Kidney (tissue), 22 donors: ENCODE measurements at places on chromosomes 13 and 19. TPM values are rescaled to one million over a fixed set of nuclear protein-coding genes. Genes with fewer than 3 reads are reported as not detected.

Gene PDX1
- total RNA-seq, result not detected

Gene EFNA2
- total RNA-seq, result not detected

- no peaks in the 10 kb centered on the region for H3K36me3 ChIP-seq
- H3K4me1 ChIP-seq, result no peaks in the 10 kb centered on the region
- no peak overlapping the region for H3K27ac ChIP-seq
- no peaks in the 10 kb centered on the region for H3K27me3 ChIP-seq
- DNase-seq, result no peak
- no peak overlapping the region for H3K4me3 ChIP-seq
Measured at GRCh38 chr13:93413972-93414717, 187.5 kb downstream of the GPC6 start.

GRCh38 chr13:32852526-32852925 is 163.7 kb upstream of the KL start:
- no peaks in the 10 kb centered on the region for H3K27me3 ChIP-seq
- no peak for DNase-seq
- H3K36me3 ChIP-seq, result no peaks in the 10 kb centered on the region
- H3K4me3 ChIP-seq, result no peak overlapping the region
- H3K27ac ChIP-seq, result no peak overlapping the region
- no peaks in the 10 kb centered on the region for H3K4me1 ChIP-seq

GRCh38 chr19:56309511-56310185 is 5.0 kb downstream of the ZSCAN5A start:
- no peak for DNase-seq
- peaks cover 10% of the 10 kb centered on the region for H3K36me3 ChIP-seq
- H3K4me3 ChIP-seq, result no peak overlapping the region
- no peak overlapping the region for H3K27ac ChIP-seq
- H3K27me3 ChIP-seq, result no peaks in the 10 kb centered on the region
- peaks cover 3% of the 10 kb centered on the region for H3K4me1 ChIP-seq

DNA sequence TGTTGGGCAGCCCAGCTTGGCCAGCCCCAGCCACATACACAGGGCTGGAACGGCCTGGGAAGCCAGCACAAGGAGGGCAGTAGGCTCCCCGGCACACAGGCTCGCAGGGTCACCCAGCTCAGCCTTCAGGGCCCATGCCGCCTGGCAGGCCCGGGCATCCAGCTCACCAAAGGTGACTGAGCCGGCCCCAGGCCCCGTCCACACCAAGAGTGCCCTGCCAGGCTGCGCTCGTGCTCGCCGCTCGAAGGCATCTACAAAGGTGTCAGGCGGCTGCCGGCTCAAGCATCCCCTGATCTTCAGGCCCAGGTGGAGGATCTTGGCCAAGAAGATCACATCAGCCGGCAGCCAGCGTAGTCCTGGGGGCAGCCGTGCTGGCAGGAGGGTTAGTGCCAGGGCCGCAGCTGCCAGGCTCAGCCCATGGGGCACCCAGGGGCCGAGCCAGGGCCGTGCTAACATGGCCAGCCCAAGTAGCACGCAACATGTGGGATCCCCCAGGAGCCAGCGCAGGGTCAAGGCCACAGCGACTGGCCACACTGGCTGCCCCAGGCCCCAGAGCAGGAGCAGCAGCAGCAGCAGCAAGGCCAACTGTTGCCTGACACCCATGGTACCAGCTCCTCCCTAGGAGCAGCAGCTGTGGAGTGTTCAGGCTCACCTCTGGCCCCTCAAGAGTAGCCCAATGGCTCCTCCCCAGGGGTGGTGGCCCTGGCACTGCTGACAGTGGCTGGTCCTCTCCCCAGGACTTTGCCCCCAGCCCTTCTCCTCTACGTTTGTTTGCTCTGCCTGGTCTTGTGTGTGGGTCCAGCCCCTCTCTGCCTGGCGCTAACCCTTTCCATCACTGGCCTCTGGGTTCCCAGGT is at the start of gene SLC27A5:
SLC27A5 (minus strand) TSS at position 640 of the 856 bp plus-strand sequence; CDS start at position 603, 37 bp downstream.
- no peaks in the 10 kb centered on the region for H3K36me3 ChIP-seq
- no peaks in the 10 kb centered on the region for H3K4me1 ChIP-seq
- H3K27ac ChIP-seq, result no peak within 1 kb of the TSS
- H3K27me3 ChIP-seq, result no peaks in the 10 kb centered on the region
- H3K4me3 ChIP-seq, result no peak within 1 kb of the TSS
- no peak for DNase-seq
